ENCODE measurements at places on chromosomes 11 and 22. TPM values are rescaled to one million over a fixed set of nuclear protein-coding genes. Genes with fewer than 3 reads are reported as not detected.

- DNase-seq = no peak
These were observed 60.1 kb downstream of the SOX6 start for GRCh38 chr11:16296273-16296672.

DNA sequence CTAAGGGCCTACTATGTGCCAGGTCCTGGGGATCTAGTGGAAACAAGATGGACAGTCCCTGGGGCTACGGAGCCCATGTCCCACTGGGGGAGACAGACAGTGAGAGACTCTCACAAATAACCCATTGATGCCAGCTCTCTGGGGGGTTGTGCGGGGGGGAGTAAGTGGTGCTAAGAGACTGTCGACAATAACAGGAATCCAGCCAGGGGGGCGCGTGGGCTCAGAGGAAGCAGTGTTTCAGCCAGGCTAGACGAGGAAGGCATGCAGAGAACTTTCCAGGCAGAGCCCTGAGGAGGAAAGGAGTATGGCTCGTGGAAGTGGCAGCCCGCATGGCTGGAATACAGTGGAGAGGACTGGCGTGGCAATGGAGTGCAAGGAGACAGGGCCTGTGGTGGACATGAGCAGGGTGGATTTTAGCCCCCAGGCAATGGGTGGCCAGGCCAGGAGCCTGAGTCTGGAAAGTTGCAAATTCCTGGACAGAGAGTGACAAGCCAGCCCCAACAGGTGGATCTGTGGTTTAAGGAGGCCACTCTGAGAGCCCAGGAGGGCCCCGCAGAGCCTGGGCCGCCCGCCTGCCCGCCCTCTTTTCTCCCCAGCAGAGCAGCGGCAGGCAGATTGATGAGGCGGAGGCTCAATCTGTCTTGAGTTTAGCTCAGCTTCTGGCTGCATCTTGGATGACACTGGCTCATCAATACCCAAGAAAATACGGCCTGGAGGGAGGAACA lies 40.0 kb upstream of the TCF20 start:
- no peak for DNase-seq

GRCh38 chr11:69035946-69036340 lies 12.8 kb upstream of the TPCN2 start:
- no peak for DNase-seq

GRCh38 chr11:78727816-78728215 lies 153.2 kb upstream of the NARS2 start:
- DNase-seq = no peak

- DNase-seq = no peak
These were observed 2.4 kb downstream of the RPS19BP1 start for GRCh38 chr22:39530116-39530515.

DNA sequence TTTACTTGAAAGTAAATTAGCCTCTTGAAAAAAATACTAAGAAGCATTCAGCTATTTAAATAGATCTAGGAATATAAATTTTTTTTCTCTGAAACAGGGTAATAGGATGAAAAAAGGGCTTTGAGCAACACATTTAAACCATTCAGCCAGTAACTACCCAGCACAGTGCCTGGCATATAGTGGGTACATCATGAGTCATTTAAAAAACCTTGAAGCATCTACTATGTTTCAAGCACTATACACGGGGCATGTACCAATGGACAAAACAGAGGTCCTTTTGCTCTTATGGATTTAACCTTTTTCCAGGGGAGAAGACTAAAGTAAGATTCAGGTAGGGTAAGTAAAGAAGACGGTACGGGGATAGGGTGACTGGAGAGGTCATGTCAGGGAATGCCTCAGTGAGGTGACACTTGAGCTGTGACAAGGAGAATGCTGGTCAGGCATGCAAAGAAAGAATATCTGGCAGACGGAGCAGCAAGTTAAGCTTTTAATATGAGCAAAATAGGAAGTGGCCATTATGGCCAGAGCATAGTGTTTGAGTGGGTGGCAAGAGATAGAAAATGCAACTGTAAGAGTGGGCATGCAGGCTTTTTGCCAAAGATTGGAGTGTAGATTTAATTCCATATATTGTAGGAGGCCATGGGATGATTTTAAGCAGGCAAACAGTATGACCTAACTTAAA lies 101.1 kb downstream of the HIPK3 start:
- DNase-seq = no peak

DNA sequence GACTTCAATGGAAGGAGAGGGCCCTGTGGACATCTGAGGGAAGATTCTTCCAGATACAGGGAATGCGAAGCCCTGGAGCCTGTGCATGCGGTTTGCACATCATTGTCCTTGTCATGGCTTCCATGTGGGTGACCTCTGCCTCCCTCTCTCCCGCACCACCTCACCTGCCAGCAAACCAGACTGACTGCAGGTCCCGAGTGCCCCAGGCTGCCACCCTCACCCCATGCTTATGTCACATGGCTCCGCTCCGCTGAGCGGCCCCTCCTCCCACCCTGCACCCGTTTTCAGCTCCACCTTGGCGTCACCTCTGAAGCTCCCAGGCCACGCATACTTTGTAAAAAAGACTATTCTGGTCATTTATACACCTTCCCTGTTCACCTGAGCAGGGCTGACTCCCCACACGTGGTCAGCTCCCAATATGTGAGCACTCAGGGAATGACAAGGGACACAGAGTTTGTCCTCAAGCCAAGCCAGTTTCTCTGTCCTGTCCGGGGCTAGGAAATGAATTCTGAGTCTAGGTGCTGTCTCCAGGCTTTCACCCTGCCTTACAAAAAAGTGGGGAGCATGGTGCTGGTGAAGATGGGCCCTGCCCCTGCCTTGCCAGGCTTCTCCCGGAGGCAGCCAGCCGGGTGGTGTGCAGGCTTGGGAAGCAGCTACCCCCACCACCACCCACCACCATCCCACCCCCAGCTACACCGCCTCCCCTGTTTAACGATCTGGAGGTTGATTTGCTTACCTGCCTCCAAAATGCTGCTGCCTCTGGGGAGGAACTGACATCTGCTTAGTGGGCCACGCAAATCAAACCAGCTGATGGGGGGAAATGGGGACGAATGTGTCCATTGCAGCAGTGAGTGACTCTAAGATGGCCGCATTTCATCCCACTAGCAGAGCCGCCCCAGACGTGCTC lies 32.7 kb downstream of the FAM83F start:
- DNase-seq = no peak

- no peak for DNase-seq
These were observed 41.5 kb downstream of the CSTPP1 start for GRCh38 chr11:46978005-46978491.

DNA sequence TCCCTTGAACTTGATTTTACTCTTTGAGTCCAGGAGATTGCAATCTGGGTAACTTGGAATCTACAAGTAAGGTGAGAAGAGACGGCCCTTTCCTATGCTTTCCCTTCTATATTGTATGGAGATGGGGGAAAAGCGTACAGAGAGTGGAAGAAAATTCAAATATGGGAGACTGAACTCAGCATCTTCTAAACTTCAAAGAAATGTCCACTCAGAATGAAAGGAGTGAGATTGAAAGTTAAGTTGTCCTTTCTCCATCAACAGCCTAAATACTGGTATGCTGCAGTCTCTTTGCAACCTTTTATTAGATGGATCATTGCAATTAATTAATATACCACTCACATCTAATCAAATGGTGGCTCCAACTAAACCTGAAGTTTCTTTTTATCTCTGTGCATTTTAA lies 6.4 kb upstream of the EXPH5 start:
- no peak for DNase-seq

GLB1L3 gene
- not detected for total RNA-seq

AQP11 gene
- total RNA-seq = 0.64 TPM
